IMR-90 (cell line): ENCODE measurements at places on chromosomes 5 and 9. TPM values are rescaled to one million over a fixed set of nuclear protein-coding genes. Genes with fewer than 3 reads are reported as not detected.

Gene IPO11
- 34.4 and 40.0 TPM in 2 replicates for total RNA-seq

Gene CERT1
- 7.2 and 10.3 TPM in 2 replicates for total RNA-seq

Gene SH2D3C
- under 0.01 and 0.28 TPM in 2 replicates for total RNA-seq

Gene HTR4
- total RNA-seq: not detected in 2 replicates

Gene FCN2
- total RNA-seq: not detected in 2 replicates

Gene ITGA2
- total RNA-seq: 83.6 and 93.4 TPM in 2 replicates

Gene SLC6A19
- total RNA-seq: not detected in 2 replicates
